Activated naive CD8-positive, alpha-beta T cell treated with anti-CD3 and anti-CD28 coated beads for 36 hours (primary cell): ENCODE measurements at places on chromosomes 2 and 18. TPM values are rescaled to one million over a fixed set of nuclear protein-coding genes. Genes with fewer than 3 reads are reported as not detected.

The AFTPH gene
- 36.7 TPM for total RNA-seq

The FBLN7 gene
- 9.4 TPM for total RNA-seq

The UGT1A8 gene
- not detected for total RNA-seq

The FSIP2 gene
- not detected for total RNA-seq

The KCNF1 gene
- total RNA-seq, result not detected

The KCNS3 gene
- total RNA-seq, result not detected

The GALNT14 gene
- total RNA-seq, result 2.1 TPM

The SLC30A3 gene
- 0.14 TPM for total RNA-seq

The SULT1C4 gene
- not detected for total RNA-seq

The DSG1 gene
- total RNA-seq, result not detected

The TUBA3E gene
- not detected for total RNA-seq

The ZNF532 gene
- total RNA-seq, result 1.5 TPM

The SDC1 gene
- 0.36 TPM for total RNA-seq

The RSAD2 gene
- 9.2 TPM for total RNA-seq

The KCNIP3 gene
- total RNA-seq, result not detected

The ERBB4 gene
- not detected for total RNA-seq

The RAD51AP2 gene
- total RNA-seq, result not detected

The CYTIP gene
- total RNA-seq, result 302 TPM

The ST8SIA5 gene
- not detected for total RNA-seq
